ENCODE measurements at places on chromosomes 11 and 22.

GRCh38 chr11:44162662-44163061, 67.2 kb downstream of the EXT2 start:
- DNase-seq: no peak

DNA sequence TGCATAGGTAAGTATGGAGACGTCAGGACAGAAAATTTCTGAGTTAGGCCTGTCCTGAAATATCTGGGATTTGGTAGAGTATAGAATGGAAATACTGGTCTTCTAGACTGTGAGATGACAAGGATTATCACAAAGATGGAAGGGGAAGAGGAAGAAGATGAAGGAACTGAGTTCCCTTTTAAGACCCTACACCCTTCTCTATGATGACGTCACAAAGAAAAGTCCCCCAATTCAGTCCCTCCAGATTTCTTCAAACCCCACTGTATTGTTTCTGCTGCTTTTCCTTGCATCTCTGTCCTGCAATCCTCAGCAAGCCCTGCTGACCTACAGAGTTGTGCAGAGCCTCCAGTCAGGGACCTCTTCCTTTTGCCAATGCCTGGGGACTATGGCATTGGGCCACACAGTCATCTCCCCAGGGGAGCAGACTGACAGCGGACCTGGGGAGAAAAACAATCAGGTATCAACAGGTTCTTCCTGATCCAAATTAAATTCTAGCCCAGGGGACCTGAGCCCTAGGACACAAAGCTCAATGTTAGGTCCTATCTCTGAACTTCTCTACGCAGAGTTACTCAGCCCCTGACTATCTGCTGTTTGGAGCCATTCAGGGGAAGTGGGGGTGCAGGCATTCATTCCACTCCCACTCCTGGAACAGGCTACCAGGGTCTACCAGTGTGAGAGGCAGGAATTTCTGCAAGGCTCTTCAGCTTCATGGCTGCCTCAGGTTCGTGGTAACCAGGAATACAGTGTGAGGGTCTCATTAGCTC, 49.2 kb upstream of the POU2AF1 start:
- no peak for DNase-seq

DNA sequence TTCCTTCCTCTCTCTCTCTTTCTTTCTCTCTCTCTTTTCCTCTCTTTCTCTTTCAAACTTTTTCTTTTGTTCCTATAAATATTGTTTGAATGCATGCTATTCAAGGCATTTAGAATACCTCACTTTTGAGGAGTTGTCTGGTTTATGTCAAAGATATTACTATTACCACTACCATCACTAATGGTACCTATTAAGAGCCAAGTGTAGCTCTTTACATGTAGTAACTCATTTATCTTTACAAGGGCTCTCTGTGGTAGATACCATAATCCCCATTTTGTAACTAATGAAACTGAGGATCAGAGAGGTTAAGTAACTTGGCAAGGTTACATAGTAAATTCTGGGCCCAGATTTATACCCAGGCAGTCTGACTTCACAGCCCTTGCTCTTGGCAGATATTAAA, 116.0 kb downstream of the CSTPP1 start:
- no peak for DNase-seq

DNA sequence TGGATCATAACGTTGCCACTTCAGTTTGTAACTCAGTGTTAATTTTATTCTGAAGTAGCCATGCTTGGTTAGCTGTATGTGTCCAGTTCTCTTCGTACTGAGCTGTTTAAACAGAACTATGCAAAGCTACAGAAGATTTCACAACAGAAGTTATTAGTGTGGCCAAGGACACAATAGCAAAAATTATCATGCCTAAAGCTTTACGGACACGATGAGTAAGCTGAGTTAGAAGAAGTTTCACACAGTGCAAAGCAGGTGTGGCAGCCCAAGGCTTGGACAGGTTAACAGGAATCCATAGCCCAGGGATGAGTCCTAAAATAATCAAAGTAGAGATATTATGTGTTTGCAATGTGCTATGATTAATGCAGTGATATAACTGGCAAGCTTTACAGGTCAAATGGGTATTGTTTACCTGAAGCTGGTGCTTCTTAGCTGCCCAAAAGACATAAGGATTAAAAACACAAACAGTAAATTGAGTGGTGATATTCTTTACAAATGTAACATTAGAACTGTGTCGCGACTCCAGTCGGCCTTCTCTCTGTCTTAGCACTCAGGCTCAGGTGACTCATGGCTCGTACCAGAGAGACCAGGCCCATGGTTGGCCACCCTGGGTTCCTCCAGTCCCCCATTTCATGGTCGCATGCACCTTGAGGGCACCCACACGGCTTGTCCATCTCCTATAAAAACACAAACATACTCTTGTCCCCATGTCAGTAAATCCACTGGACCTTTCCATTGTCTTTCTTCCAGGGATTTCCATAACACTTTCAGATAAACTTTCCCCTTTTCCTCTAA, 35.5 kb upstream of the NCAM1 start:
- DNase-seq: no peak

- no peak for DNase-seq
Observed at GRCh38 chr11:19952116-19952605, 208.1 kb downstream of the DBX1 start.

DNA sequence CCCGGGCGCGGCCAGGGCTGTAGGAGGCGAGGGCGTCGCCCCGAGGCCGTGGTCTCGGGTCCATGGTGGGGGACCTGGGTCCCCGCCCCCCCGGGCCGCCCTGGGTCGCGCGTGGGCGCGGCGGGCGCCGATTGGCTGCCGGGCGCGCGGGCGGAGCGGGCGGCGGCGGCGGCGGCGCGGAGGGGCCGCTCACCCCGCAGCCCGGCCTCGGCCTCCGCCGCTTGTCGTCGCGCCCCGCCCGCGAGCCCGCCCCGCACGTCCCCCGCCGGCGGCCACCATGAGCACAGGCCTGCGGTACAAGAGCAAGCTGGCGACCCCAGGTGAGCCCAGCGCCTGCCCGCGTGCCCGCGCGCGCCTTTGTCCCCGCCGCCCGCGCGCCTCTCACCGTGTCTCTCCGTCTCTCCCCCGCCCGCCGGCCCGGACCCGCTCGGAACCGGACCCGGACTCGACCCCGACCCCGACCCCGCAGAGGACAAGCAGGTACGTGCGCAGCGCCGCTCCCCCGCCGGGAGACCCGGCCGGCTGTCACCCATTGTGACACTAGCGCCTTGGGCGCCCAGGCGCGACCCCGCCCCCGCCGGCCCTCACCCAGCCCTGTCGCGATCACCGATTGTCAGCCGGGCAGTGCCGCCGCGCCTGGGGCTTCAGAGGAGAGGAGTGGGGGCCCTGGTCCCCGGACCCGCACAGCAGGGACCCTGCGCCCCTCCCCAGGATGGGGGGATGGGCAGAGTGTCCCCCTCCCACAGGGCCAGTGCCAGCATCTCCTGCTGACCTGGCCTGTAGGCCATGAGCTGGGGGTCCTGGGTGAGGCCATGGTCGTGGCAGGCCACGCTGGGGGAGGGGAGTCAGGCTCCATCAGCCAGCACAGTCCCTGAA, at the start of gene SEPTIN5:
TSS of gene SEPTIN5 (plus strand) at position 192 of the 876 bp plus-strand sequence. CDS start at position 278, 86 bp downstream.
- DNase-seq: no peak

- DNase-seq: no peak
Observed at GRCh38 chr11:13276454-13276831, 1.1 kb upstream of the BMAL1 start.

DNA sequence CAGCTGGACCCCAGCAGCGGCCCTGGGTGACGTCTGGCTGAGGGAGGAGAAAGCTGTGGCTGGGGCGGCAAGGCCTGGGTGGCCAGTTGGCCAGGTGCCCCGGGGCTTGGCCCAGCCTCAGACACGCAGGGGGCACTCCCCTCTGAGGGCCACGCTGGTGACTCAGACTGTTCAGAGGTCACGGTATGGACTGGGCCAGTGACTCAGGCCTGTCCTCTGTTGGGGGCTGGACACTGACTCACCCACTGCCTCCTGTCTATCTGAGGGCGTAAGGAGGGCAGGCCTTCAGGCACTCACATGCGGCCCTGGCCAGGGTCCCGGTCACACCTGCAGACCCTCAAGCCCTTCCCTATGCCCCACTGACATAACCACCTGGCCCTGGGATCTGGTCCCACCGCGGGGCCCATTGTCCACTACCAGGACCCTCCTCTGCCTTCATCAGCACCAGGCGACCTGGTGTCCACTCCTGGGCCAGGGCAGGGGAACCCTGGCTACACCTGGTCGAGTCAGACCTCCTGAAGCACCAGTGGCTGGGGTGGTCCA, 3.7 kb upstream of the MUC5AC start:
- peak; percentile 32 for DNase-seq
